Activated naive CD4-positive, alpha-beta T cell (primary cell): ENCODE measurements at places on chromosomes 2 and 18.

DNA sequence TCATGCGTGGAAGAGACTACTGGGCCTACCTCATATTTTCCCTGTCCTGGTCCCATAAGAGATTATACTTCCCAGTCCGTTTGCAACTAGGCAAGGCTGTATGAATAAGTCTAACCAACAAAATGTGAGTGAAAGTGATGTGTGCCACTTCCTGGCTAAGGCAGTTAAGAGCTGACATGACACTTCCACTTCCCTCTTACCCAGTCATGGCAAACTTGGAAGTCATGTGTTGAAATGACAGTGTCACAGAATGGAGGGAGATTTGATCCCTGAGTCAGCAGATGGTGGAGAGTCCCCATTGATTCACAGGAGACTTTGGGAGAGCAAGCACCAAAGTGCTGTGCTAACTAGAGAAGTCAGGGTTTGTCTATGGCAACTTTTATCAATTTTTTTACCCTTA lies 36.4 kb downstream of the TACR1 start:
- no peak for DNase-seq

- DNase-seq, result no peak
These were observed 89.3 kb downstream of the CSRNP3 start for GRCh38 chr2:165558832-165559231.

DNA sequence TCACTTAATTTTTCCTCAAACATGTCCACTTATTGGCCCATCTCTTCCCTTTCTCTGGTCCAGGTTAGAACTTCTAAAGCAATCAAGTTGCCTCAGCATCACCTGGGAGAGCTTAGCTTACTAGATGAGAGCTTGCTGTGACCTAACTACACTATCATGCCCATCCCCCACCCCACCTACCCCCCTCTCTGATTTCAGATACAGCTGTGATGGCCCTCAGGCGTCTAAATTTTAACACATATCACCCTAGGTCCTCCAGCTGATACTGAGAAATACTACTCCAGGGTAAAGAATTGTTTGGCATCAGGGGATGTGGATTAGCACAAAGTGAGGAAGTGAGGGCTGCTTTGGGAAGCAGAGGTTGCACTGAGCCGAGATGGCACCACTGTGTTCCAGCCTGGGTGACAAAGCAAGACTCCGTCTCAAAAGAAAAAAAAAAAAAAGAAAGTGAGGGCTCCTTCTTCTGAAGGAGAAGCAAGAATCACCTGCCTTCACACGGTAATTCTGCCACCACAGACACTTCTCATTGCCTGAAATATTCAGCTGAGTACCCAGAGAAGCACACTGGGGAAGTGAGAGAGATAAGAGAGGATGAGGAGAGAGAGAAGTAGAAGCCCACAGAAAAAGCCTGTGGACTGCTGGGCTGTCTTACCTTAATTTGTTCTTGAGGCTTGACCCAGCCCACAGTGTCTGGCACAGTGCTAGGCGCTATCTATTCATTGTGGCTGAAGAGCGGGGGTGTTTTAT lies 263.4 kb downstream of the ASXL3 start:
- DNase-seq, result no peak

GRCh38 chr2:47007223-47007825 lies 91.7 kb upstream of the MCFD2 start:
- DNase-seq, result no peak

- DNase-seq, result no peak
These were observed 541.2 kb upstream of the POU3F3 start for GRCh38 chr2:104312684-104313083.

DNA sequence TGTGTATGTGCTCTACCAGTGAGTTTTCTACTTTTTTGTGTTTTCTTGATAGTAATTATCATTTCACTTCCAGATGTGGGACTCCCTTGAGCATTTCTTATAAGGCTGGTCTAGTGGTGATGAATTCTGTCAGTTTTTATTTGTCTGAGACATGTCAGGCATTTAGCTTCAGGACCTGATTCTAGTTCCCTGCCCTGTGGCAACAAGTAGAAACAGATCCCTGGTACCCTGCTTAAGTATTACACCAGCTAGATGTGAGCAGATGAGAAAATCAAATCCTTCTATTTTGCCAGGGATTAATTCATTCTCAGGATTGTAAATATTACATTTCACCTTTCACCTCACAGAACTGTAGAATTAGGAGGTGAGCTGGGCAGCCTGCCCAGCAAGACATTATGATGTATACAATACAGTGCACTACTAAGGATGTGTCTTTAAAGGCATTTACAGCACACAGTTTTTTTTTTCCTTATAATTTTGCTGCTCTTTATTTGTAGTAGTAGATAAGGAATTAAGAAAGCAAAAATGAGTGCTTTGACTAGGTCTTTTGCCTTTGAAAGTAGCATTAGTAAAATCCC lies 35.1 kb downstream of the GALM start:
- DNase-seq, result no peak

DNA sequence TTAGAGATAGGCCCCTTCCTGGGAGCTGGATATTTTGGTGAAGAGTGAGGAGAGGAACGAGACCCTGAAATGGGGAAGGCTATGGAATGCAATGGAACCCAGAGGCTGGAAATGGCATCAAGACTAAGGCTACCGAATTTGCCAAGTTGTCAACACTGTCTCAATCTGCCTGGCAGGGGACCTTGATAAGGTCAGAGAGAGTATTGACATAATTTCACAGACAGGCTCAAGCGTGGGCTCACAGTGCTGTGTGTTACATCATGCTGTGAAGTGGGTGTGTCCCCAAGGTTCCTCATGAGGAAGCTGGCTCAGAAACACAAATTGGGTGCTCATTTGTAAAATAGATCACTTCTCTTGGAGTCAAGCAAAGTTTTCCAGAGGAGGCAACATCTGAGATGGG lies 51.8 kb upstream of the CYRIA start:
- no peak for DNase-seq
